ENCODE measurements at places on chromosomes 2 and 18.

GRCh38 chr2:64941801-64942200 is 47.4 kb upstream of the SLC1A4 start:
- DNase-seq, result no peak

GRCh38 chr18:48948112-48949049 is 2.4 kb downstream of the SMAD7 start:
- DNase-seq, result peak; percentile 42

DNA sequence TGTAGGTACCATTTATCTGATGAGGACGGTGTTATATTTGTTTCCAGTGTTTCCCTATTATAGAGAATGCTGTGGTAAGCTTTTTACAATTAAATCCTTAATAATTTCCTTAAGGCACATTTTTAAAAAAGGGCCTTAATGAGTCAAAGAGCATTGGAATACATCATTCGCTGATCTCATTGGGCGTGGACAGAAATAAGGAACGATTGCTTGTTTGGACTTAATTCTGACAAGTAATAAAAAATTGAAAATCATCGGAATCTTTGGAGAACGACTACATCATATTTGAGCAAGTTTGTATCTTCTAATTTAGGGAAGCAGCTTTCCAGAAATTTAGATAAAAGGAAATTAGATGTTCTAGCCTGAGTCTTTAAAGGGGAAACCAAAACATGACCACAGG is 11.3 kb downstream of the AGPS start:
- no peak for DNase-seq

DNA sequence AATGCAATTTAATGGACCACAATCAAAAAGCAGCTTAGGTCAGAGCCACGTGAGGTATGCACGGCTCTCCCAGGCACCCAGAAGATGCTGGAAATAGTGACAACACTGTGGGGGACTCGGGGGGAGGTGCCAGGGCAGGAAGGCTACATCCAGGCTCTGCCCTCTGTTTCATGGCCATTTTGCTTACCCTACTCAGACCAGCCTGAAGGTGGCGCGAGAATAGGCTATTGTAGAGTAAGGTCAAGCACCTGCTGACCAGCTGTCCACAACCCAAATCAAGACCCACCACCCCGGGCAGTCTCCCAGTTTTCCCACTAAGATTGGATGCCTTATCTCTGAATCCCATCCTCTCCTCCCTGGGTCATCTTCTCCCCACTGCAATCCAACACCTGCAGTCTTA is 115.7 kb downstream of the VIT start:
- DNase-seq, result no peak

- DNase-seq, result no peak
These were observed 17.1 kb downstream of the RNF144A start for GRCh38 chr2:6934345-6934744.

DNA sequence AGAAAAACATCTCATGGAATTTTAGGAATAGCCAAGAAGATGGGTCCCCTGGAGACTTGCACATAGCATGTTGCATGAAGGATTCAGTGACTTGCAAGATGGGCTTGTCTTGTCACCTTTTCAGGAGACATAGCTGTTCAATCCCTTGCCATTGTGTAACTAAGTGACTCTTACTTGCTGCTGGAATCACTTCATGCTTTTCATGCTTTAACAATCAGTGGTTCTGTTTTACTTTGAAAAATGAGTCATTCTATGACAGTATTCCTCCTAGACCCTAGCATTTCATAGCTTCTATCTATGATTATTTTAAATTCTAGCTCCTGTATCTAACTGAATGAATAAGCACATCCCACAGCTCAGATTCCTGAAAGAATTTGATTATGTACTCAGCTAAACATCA is 2.8 kb downstream of the KYNU start:
- DNase-seq, result no peak

- DNase-seq, result no peak
These were observed 8.8 kb downstream of the TRIB2 start for GRCh38 chr2:12725233-12726187.

DNA sequence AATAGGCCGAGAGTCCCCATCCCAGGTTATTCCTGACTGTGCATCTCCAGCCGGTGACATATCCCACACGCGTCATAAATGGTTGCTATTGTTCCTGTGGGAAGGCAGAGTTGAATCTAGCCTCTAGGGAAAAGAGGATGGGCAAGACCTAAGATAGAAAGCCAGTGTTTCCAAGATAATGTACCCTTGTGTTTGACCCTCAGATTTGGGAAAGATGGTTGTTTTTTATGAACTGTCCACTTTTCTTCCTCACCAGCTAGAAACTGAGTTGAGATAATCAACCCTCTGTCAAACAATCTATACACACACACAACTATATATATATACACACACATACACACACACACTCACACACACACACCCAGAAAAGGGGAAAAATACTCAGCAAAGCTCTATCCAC is 131.0 kb downstream of the PRKCE start:
- DNase-seq, result no peak

All from effector CD4-positive, alpha-beta T cell (primary cell).